ENCODE measurements at places on chromosomes 16 and 17.

DNA sequence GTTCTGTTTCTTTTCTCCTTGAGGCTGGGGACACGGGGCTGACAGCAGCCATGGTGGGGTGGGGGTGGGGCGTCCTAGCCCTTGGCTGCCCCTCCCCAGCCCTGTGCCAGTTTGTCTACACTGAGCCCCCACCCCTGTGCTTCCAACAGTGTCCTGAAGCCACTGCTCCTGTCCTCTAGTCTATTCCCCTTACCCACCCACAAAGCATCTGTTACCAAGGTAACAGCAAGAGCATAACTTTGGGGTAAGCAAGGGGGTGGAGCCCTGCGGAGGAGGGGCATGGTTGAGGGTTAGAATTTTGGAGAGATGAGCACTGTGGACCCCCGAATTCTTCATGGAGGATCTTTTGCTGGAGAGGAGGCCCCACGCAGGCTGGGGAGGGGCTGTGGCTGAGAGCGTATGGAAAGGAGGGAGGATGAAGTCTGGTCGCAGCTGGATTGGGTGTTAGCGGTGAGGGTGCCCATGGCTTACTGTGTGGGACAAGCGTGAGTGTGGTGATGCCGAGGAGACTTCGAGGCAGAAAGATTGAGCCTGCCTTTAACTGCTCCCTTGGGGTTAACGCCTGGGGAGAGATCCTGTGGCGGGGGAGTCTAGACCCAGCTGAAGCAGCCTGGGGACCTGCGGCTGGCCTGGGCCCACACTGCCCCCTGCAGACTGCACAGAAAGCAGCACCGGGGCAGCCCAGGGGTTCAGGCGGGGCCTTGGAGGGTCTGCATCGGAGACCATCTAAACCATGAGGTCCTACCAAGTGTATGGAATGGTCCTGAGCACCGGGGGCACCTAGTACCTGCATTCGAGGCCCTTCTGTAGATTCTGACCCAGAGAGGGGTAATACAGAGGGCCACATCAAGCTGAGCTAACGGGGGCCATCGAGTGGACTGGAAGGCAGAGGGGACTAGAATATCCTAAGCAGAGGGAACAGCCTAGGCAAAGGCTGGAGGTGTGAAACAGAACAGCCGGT is 6.1 kb upstream of the STAC2 start:
- peak; percentile 77 for DNase-seq

- no peak for DNase-seq
Measured at GRCh38 chr17:27413792-27414191, 42.5 kb upstream of the KSR1 start.

GRCh38 chr16:73778887-73779286 is 517.7 kb upstream of the PSMD7 start:
- DNase-seq = no peak

DNA sequence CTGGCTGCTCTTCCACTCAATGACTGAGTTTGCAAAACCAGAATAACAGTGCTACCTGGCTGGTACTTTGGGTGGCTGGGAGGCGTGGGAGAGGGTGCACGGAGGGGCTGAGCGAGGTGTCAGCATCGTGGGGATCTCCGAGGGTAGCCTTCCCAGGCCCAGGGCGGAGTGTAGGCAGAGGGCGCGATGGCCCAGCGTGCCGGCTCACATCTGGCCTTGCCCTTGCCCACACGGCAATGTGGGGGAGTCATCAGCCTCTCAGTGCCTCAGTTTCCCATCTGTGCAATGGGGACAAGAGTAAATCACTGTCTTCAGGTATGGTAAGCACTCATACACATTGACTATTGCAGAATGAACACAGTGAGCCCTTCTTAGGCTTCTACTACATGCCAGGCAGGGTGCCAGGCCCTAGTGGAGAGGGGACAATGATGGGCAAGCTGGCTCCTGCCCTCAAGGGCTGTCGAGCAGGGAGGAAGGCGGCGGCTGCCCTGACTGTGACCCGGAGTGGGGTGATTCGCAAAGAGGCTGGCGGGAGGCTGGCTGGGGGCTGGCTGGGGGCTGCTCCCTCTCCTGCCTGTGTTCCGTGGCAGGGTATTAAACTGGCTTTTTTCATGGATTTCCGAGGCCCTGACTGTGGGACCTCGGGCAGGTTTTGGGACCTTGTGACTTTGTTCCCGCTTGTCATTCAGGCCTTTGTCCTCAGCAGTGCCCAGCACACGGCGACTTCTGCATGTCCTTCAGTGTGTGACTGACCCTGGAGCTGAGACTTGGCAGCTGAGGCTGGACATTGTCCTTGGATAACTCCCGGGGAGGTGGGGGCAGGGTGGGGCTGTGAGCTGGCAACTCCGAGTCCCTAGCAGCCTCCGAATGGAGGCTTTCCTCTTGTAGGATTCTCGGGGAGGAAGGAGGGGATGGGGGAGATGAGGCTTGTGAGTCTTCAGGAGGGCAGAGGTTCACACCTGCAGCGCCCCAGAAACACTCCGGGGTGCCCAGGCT is 243.1 kb downstream of the SEC14L1 start:
- no peak for DNase-seq

- no peak for DNase-seq
Measured at GRCh38 chr17:47252766-47253512, 688 bp upstream of the ITGB3 start.

DNA sequence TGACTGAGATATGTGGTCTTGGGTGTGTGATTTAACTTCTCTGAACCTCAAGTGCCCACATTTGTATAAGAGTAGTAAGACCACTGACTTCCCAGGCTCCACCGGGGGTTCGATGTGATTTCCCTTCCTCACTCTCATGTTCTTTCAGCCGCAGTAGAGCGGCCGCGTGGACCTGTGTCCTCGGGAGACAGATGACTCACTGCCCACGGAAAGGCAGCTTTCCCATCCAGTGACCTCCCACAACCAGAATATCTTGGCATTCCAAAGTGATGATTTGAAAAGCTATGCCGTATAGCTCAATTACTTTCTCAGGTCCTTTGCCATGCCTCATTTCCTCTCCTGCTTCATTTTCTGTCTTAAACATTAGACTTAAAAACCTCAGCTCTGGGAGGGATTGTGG is 73.6 kb downstream of the IL21R start:
- DNase-seq = no peak

- DNase-seq = no peak
Measured at GRCh38 chr17:55200904-55201303, 63.9 kb upstream of the HLF start.

DNA sequence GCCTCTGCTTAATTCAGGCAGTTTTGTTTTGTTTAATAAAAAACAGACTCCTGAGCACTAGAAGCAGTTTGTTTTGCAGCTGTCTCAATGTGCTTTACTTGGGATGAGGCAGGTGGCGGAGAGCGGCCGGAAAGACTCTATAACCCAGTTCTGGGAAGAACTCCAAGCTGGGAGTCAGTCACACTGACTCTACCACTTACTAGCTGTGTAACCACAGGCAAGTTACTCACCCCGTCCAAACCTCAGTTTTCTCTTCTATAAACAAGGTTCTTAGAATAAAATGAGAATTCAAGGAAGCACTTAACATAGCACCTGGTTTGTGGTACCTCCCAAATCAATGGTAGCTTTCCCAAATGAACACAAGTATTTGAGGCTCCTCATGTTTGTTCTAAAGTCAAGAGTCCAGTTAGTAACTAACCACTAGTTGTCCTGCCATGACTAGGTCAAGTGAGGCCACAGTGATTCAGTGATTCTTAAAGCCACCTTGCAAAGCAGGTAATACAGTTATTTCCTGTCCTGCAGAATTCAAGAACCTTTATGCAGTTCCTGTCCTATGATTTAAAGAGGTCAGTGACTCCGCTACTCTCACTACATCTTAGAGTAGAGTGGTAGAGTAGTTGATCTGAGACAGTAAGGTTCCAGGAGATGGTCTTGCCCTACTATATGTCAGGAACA is 2.7 kb downstream of the TXNDC17 start:
- no peak for DNase-seq

DNA sequence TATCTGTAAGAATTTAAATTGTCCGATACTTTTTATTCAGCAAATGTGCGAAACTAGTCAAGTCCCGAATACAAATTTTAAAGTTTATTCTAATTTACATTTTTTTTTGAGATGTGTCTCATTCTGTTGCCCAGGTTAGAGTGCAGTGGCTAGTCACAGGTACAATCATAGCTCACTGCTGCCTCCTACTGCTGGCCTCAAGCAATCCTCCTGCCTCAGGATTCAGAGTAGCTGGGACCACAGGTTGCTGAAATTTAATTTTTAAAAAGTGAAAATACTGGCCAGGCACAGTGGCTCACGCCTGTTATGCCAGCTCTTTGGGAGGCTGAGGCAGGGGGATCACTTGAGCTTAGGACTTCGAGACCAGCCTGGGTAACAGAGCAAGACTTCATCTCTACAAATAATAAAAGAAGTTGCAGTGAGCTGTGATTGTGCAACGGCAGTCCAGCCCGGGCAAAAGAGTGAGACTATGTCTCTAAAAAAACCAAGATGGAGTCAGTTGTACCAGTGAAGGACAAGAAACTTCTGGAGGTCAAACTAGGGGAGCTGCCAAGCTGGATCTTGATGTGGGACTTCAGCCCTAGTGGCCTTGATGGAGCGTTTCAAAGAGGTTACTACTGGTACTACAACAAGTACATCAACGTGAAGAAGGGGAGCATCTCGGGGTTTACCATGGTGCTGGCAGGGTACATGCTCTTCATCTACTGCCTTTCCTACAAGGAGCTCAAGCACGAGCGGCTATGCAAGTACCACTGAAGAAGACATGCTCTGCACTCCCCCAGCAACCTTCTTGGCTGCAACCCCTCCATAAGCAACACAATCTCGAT is 5.6 kb downstream of the POLG2 start:
- peak; percentile 36 for DNase-seq

- peak; percentile 62 for DNase-seq
Measured at GRCh38 chr17:29567554-29568330, 759 bp upstream of the TP53I13 start.

- no peak for DNase-seq
Measured at GRCh38 chr16:55913716-55914115, 38.5 kb upstream of the CES5A start.

DNA sequence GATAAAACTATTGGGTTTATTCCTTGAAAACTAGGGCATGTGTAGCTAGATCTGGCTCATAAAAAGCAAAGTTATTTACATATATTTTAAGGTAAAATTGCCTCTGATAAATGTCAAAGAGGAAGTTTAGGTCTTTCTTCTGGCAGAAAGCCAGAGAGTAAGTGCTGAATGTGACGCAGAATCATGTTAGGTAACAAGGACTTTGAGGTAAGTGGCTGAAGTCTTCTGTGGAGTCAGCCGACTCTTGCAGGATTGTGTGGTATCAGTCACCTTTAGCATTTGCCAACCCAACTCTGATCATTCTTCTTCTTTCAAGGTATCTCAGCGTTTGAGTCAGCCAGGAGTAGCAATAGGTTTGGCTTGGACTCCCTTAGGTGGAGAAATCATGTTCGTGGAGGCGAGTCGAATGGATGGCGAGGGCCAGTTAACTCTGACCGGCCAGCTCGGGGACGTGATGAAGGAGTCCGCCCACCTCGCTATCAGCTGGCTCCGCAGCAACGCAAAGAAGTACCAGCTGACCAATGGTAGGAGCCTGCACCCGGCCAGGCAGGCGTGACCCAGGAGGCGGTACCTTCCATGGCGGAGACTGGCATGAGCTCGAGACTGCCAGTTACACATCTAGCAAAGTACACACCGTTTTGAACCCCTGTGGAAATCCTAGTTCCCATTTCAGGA is 37.9 kb downstream of the SIAH1 start:
- no peak for DNase-seq

- no peak for DNase-seq
Measured at GRCh38 chr17:18920911-18921441, 31.0 kb upstream of the SLC5A10 start.

GRCh38 chr17:42865638-42866094 is 14.7 kb downstream of the AOC3 start:
- no peak for DNase-seq

GRCh38 chr17:19728084-19728495 is 11.7 kb upstream of the SLC47A2 start:
- DNase-seq = peak; percentile 79

DNA sequence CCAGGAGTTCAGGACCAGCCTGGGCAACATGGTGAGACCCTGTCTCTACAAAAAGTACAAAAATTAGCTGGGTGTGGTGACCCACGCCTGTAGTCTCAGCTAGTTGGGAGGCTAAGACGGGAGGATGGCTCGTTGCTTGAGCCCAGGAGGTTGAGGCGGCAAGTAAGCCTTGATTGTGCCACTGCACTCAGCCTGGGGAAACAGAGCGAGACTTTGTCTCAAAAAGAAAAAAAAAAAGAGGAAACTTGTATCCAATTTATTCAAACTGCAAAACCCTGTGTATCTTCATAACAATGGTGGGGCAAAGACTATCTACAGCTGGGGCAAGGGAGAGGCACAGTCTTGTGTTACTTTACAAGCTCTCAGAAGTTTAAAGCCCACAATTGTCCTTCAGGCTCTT is 21.5 kb downstream of the GRB7 start:
- no peak for DNase-seq

DNA sequence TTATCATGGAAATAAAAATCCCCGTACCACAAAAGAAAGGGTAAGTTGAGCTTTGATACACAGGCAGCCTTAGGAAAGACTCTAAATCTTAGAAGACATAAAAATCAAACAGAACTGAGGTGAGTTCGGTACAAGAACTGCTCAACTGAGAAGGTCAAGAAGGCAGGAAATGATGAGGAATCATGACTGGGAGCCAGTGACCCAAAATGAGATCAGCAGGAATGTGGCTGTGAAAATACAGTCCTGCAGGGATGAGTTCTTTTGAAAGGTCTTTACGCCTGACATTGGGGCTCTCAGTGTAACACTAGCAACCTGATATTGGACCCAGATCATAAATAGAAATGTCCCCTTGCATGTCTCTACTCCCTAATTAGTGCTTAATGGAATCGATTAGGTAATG is 56.3 kb upstream of the CDH11 start:
- no peak for DNase-seq

- no peak for DNase-seq
Measured at GRCh38 chr17:48004983-48005382, 32.6 kb downstream of the COPZ2 start.

- DNase-seq = no peak
Measured at GRCh38 chr17:37231887-37232286, 143.9 kb upstream of the C17orf78 start.

GRCh38 chr17:62648251-62648955 is 20.9 kb downstream of the MRC2 start:
- no peak for DNase-seq

DNA sequence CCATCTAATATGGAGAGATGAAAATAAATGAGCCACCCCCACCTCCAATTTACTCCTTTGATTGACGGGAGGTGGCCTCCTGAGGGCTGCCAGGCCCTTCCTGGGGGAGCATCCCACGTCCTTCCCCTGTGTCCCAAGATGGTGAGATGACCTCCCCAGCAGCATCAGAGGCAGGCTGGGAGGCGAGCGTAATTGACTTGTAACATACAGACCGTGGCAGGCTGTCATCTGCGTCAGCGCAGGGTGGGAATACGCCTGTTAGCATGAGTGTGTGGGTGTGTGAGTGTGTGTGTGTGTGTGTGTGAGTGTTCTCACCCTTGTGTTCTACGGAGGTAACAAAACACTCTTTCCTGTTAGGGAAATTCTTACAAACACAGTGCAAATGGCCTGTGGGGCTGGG is 156.9 kb upstream of the CIBAR2 start:
- DNase-seq = peak; percentile 75

GRCh38 chr17:81471818-81472456 is 40.7 kb downstream of the ACTG1 start:
- DNase-seq = peak; percentile 87

- no peak for DNase-seq
Measured at GRCh38 chr16:57032931-57033330, 43.6 kb downstream of the NLRC5 start.

GRCh38 chr16:13313351-13313750 is 412.0 kb downstream of the SHISA9 start:
- DNase-seq = no peak

- no peak for DNase-seq
Measured at GRCh38 chr17:67358612-67359011, 7.8 kb downstream of the PSMD12 start.

GRCh38 chr17:79137015-79137788 is 62.6 kb downstream of the ENGASE start:
- no peak for DNase-seq
